ENCODE measurements at places on chromosomes 1 and 21.

GRCh38 chr1:61053712-61054600 is 28.4 kb upstream of the NFIA start:
- peak; percentile 26 for DNase-seq

GRCh38 chr1:228706305-228706704 is 29.0 kb upstream of the RHOU start:
- no peak for DNase-seq

GRCh38 chr1:225435076-225435475 is 7.2 kb upstream of the LBR start:
- DNase-seq: no peak

- no peak for DNase-seq
These were observed 45.3 kb upstream of the CTBS start for GRCh38 chr1:84619383-84620102.

DNA sequence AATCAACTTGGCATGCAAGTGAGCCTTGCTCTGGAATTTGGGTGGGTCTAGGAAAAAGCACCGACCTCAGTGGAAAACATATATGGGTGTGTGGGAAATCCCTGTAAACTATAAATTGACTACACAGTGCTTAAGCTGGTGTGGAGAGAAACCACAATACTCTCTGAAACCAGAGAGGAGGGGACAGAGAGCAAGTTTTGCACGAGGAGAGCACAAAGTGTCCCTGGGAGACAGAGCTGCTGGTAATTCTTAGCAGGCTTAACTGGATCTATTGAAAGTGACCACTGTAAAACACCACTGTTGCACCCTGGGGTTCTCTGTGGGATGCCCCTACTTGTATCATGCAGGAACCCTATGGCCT is 12.8 kb downstream of the KCNJ15 start:
- DNase-seq: no peak

- no peak for DNase-seq
These were observed 127.1 kb downstream of the C1orf21 start for GRCh38 chr1:184513966-184514365.

GRCh38 chr1:157868654-157869053 is 27.0 kb upstream of the CD5L start:
- DNase-seq: no peak

DNA sequence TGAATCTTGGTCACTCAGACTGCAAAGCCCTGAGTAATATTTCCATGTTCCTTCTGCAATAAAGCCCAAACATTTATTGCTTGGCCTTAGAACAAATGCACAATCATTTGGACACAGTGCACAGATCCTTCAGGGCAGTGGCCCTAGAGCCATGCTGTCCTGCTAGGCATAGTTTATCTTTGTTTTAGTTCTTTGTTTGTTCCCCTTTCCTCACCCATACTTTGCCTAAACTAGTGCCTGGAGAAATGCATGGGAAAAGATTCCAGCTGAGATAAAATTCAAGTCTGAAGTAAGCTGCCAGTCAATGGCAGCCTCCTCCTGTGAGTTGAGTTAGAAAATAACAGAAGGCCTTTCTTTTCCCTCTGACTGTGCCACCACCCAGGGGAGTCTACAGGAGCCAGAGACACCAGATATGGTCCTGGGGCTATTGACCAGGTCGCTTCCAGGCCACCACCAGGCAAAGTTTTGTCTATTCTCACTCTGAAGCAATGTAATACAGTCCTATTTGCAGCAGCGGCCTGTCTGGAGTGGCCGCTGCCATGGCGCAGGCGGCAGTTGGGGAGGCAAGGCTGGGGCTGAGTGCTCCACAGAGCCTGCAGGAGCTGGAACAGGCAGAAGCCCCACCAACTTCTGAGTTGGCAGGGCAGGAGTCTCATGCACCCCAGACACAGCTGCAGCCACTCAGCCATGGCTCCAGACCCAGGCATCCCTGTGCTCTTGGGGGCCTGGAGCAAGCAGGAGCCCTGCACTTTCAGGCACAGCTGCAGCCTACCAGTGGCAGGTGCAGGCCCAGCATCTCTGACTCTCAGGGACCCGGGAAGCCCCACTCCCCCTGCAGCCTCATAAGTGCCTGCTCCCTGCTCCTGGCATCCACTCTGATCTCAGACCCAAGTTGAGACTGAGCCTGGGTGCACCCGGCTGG is 258.6 kb downstream of the GPATCH2 start:
- no peak for DNase-seq

GRCh38 chr1:65020774-65021173 is 54.4 kb upstream of the JAK1 start:
- DNase-seq: no peak

DNA sequence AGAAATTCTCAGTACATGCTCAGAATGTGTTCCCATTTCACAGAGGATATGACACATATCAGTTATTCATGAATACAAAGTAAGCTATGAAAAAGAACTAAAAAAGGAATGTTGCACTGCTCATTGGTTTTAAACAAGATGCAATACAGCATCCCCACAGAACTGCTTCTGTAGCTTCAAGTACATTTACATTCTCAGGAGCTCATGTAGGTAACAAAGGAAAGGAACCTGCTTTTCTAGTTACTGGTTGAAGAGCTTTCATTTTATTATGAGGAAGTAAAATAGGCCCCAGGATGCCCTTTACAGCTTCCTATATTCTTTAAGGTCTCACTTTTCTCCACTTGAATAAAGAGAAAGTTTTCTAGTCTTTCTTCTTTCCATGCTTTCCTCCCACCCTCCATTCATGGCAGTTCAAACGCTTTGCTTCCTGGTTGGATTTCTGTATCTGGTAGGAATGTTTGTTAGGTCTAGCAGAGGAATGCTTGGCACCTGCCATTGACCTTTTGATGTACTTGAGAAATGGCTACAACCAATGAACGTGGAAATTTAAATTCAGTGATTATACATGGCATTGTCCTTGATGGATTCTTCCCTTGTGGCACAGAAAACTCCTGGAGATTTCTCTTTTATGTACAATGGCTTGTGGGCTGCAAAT is 27.1 kb upstream of the KCNK2 start:
- no peak for DNase-seq

DNA sequence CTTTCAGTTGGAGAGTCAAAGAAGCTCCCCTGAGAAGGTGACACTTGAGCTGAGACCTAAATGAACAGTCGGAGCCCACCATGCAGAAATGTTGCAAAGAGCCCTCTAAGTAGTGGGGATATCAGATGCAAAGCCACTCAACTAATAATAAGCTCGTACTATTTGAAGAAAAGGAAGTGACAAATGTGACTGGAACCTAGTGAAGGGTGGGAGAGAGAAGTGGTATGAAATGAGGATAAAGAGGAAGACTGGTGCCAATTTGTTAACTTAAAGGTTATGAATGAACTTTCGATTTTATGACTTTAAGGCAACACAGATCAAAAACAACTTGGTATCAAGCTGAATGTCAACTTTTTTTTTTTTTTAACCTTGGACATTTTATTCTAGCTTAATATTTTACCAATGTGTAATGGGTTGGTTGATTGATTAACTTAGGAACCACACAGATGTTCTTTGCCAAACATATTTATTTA is 14.7 kb downstream of the LYPLAL1 start:
- no peak for DNase-seq

- peak; percentile 74 for DNase-seq
These were observed 220.0 kb downstream of the SETD4 start for GRCh38 chr21:35840197-35840799.

- DNase-seq: no peak
These were observed 16.1 kb downstream of the C1orf141 start for GRCh38 chr1:67118646-67119045.

DNA sequence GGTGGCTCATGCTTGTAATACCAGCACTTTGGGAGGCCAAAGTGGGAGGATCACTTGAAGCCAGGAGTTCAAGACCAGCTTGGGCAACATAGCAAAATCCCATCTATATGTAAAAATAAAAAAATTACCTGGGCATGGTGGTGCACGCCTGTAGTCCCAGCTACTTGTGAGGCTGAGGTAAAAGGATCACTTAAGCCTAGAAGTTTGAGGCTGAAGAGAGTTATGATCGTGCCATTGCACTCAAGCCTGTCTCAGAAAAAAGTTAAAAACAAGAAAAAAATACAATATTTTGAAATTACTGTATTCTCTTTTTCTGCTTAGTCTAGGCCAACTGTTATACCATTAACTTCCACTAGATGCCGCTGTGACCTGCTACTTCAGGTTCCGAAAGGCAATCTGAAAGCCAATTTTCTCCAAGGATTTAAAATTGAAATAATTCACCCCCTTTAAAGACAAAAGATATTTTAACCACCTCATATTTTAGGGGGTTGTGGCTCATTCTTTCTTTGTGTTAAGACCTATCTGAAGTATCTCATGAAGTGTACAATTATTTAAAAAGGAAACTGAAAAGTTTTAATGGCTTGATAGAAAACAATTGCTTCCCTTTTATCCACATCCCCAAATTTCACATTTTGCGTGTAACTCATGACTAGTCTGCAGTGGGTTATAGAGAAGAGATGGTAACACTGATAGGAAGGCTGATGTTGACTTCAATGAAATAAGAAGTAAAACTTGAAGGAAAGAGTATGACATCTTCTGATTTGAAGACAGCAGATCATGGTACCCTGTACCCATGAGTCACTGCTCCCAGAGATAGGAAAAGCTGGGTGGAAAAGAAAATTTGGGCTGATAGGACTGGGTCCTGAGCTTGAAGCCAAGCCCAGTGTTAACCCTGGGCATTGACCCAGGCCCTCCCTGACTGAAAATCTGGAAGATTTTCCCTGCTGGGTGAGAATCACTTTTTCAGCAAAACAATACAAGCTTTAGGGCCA is 24.4 kb upstream of the CLDN14 start:
- DNase-seq: peak; percentile 56

GRCh38 chr21:15112858-15113257 is 48.1 kb upstream of the NRIP1 start:
- no peak for DNase-seq

DNA sequence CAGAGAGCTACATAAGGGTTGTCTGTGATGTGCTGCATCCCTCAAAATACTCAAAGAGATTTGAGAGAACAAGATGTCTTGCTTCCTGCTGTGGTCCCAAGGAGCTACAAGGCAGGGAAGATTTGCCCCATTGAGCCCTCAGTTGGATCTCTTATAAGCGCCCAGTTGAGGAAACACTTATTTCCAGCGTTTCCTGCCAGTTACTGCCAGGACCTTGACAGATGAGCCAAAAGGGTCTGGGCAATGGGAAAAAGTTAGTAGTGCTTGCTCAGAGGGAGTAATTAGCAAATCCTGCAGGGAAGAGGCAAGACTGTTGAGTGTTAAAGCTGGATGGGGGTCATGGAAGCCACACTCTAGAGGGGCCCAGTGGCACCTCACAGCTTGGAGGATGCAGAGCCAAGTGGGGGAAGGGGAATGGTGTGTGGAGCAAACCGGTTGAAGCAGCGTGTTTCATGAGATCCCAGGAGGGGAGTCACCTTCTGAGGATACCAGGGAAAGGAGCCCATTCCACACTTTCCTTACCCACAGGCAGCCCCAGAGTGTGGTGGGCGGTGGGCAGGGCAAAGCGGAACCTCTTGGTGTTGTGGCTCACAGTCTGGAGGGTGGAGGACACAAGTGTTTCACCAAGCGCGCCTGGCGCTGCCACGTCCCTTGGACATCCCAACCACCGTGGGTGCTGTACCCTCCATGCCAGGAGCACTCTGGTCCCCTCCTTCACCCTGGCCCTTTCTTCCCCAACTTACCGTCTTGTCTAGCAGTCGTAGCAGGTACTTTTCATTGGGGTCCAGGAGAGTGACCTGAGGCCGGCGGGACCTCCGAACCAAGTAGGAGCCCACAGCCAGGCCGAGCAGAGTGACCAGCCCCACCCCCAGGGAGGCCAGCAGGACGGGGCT is 805 bp downstream of the CYB5R1 start:
- DNase-seq: no peak

GRCh38 chr1:41390166-41390565 is 28.9 kb downstream of the FOXO6 start:
- DNase-seq: no peak

GRCh38 chr1:248891758-248892157 is 14.3 kb upstream of the PGBD2 start:
- no peak for DNase-seq

- DNase-seq: no peak
These were observed 113.6 kb downstream of the UCHL5 start for GRCh38 chr1:192945390-192946130.

DNA sequence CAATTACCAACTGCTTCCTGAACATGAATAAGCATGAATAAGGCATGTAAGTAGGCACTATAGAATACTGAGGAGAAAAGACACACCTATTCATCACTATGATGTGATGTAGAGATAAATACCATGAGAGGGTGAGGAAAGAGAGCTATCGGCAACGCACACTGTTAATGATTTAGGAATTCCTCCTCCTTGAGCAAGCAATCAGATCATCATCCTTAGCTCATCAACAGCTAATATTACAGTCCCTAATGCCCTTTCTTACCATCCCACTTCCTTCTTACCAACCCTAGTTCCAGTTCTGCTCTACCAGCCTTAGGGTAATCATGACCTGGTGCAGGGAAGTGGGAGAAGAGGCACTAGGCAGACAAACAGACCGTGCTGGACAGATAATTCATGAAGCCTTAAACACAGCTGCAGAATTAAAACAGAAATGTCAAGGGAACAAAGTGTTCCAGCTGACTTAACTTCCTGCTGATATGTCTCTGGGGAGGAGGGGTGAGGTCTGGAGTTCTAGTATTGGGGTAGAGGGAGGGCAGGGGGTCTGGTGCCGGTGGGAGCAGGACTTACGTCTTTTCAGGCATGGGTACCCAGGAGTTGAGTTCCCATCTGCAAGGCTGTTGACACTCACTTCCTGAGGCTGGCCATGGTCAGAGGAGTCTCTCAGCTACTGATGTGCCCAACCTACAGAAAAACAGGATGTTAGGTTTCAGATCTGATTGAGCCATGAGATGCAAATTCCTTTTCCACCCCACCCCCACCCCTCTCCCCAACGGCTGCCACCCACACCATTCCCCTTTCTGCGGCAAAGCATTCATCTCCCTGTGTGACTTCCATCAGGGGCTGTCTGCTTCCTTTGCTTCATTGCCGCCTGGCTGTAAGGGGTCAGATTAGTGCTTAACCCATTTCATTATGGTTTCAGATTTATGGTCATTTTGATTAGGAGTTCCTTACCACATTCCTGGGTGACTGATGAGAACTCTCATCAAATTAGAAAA is 12.6 kb upstream of the RCSD1 start:
- peak; percentile 45 for DNase-seq

DNA sequence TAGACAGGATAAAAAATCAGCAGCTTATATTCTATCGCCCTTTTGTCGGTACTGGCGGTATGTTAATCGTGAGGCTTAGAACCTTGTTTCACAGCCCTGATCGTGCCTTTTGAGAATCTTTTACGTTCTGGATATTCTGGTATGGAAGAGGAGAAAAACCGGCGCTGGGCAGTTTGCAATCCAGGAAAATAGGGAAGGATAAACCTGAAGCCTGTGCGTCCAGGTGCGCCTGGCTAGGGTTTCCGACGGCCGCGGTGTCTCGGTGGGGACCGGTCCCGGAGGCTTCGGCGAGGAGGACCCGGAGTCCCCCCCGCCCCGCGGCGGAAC is 258 bp upstream of the SYPL2 start:
- no peak for DNase-seq

- DNase-seq: no peak
These were observed 536.6 kb upstream of the CXADR start for GRCh38 chr21:16976193-16976592.

GRCh38 chr1:159509440-159510228 is 26.2 kb downstream of the OR10J5 start:
- DNase-seq: no peak
